Epithelial cell of proximal tubule (primary cell): ENCODE measurements at places on chromosomes 6 and 20.

- DNase-seq: no peak
These were observed 12.9 kb downstream of the TGM2 start for GRCh38 chr20:38152175-38152620.

- peak; percentile 64 for DNase-seq
These were observed 105.1 kb upstream of the CNKSR3 start for GRCh38 chr6:154615483-154616025.

- no peak for DNase-seq
These were observed 31.3 kb downstream of the MARCKS start for GRCh38 chr6:113888493-113888892.

DNA sequence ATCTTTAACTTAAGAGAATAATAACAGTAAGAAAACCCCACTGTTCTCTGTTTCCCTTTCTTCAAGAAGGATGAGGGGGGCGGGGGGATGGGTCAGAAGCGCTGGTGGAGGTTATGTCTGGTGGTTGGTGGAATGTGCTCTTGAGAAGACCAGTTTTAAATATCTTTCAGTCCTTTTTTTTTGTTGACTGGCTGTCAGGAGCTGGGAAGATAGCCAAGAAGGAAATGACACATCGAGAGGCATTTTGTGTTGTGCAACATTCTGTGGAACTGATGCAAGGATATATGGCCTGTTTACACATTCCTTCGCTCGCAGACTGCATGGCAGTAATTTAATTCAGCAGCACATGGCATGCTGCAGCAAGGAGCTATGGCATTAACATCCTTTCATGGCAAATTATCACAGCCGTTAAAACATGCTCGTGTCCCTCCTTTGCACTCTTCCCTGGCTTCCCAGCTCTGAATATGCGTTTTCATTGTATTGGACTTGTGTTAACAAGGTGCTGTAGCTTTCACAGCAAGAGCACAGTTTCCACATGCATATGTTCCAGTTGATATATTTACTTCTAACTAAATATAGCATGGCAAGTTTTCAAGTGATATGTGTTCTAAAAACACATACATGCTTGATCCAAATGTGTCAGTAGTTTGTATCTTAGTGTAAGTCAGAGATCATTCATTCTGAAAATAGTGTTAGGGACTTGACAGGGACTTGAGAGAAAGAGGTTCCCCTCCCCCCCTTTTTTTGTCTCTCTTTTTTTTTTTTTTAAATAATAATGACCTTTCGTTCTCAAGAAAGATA, 68.2 kb upstream of the SUPT3H start:
- peak; percentile 99 for DNase-seq

GRCh38 chr6:39543095-39543494, 182.1 kb downstream of the KIF6 start:
- DNase-seq: no peak

DNA sequence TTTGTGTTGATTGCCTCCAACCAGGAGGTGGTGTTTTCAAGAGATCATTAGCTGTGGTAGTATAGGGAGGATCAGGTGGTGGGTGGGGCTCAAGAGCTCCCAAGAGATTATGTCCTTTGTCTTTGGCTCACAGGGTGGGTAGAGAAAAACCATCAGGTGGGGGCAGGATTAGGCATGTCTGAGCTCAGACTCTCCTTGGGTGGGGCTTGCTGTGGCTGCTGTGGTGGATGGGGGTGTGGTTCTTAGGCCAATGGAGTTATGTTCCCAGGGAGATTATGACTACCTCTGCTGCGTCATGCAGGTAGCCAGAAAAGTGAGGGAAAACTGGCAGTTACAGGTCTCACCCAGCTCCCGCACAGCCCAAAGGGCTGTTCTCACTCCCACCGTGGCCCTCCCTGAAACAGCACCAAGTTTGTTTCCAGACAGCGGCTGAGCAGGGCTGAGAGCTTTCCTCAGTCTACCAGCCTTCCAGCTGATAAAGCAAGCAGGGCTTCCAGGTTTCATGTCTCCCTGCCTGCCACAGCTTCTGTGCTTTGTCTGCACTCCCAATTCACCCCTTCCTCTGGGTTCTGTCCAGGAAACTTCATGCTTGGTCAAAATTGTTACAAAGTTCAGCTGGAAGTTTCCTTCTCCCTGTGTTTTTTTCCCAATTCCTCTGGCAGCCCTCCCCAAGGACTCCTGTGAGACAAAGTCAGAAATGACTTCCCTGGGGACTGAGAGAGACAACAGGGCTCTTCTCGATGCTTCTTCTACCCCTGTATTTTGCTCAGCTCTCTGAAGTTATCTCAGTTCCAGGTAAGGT, 481.1 kb upstream of the MAN1A1 start:
- DNase-seq: no peak

DNA sequence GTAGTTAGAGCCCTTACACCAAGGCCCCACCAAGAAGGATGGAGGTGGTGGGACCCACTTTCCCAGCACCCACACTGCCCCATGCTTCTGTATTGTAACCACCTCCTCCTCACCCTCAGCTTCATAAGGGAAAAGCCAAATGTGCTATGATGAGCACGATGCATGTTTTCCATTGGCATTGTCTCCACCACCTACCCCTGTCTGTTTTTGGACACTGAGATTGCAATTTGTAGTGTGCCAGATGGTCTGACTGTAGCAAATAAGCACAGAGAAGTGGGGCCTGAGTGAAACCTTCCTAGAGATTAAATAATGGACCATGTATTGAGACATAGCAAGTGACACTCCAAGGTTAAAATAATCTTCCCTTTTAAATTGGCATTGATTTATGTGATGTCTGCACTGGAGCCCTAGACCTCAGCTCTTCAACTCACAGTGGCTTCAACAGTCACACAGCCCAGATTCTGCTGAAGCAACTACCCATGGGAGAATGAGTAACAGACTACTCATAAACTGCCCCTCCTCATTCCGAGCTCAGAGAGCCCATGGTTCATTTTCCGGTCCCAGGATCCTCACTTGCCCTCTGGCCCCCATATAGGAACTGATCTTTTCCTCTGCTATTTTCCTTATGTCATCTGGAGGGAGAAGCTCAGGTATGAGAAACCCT, 177.9 kb downstream of the COL9A1 start:
- DNase-seq: peak; percentile 72

GRCh38 chr6:104407957-104408356, 451.8 kb downstream of the HACE1 start:
- no peak for DNase-seq

GRCh38 chr6:117538615-117539014, 56.1 kb downstream of the DCBLD1 start:
- no peak for DNase-seq

DNA sequence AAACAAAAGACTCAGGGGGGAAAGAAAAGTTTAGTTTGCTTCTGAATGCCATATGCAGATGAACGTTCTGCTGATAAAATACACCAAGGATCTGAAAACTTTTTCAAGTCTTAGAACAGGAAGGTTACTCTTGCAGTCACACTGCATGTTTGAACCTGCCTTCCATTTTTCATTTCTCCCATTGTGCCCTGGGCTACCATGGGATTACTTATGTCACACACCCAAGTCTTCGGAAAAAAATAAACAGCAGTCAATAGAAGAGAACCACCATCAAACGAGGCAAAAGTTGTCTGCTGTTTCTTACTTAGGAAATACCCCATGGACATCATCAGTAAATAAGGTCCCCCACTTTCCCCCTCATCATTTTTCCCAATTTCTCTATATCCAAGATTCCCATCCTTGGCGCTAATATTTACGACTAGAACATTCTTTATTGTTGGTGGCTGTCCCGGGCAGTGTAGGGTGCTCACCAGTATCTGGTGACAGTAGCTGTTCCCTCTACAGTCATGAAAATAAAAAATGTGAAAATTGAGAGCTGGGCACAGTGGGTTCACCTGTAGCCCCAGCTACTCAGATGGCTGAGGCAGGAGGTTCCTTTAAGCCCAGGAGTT, 202.5 kb downstream of the BCAS1 start:
- DNase-seq: no peak

DNA sequence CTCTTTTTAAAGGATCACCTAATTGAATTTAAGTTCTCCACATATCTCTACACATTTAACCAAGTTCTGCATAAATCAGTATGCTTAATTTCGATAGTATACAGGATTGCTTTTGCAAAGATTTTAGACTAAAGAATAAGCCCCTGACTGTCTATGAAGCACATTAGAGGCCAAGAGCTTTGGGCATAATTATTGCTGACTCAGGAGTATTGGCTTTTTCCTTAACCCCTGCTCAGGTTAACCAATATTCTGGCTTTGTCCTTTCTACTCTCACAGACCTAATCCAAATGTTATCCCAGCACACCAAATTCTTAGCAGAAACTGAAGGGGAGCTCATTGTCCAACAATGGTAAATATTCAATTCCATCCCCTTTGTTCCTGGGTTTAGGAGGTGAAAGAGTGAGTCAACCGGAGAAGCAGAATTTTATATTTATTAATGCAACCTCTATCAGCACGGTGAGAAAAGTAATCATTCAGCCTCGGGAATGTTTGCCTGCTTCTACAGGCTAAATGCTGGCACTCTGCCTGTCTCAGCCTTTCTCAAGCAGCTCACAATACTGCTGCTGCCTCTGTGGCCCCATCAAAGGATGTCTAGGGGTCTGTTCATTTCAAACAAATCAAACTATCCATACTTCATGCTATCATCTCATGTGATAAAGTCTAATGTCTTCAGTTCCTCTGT, 125.0 kb downstream of the SIM1 start:
- no peak for DNase-seq

DNA sequence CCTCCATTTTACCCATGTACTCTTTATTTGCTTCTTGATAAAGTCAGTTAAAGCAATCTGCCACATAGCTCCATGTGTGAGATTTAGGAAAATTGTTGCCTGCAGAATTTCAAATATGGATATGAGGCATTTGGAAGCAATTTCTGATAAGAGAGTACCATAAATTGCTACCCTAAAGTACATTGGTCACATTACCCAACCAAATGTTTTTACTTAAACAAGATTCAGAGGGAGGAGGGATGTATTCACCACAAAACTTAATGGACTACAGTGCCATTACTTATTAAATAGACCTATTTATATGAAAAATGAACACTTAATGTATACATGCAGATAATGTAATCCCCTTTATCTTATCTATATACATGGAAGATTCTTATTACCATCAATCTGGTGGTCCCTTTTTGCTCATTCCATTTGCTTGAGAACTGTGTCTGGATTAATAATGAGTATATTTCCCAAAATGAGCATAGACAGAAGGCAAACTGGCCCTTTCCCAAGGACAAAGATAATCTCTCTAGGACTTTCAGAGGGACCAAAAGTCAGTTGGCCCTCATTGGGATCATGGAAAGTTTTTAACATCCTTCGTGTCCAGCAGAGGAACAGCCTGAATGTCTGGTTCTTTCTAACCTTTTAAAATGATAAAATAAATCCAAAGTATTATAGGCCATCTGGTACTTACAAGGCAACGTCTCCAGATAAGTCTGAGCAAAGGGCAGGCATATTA, 526.4 kb downstream of the CBLN4 start:
- DNase-seq: no peak

DNA sequence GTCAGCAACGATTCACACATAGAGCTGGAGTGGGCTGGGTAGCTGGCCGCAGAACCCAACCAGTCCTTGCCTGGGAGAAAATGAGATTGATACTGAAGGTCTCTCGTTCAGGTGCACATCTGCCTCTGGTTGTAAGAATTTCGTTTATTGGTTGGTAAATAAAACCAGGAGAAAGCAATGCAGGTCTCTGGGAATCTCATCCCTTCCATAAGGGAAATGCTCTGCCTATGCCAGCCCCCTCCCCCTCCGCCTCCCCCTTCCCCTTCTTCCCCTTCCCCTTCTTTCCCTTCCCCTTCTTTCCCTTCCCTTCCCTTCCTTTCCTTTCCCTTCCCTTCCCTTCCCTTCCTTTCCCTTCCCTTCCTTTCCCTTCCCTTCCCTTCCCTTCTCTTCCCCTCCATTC, 107.3 kb downstream of the DTD1 start:
- no peak for DNase-seq

DNA sequence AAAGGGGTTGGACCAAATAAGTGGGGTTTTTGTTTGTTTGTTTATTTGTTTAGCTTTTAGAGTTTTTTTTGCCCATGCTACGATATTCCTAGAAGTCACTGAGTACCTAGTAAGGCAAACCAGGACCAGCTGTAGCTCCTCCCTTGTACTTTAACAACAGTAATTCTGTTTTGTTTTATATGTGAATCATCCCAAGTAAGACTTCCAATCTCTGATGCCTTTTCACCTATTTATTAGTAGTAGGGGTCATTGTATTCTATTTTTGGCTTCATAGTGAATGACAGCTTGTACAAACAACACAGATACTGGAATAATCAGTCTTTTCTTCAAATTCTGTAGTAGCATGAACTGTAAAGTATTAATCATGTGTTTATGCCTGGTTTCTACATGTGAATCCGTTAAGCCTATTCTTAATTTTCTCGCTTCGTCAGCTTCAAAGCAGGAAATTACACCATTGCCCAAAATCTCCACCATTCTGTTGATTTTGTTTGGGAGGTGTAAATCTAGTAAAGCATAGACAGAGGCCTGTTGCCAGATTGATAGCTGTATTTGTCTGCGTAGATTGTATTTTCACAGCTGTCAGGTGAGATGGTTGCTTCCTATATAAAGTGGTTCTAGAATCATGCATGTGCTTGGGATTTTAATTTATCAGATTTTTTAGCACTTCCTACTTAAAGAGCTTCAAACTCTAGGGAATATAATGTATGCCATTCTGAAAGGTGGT, 151.5 kb upstream of the FLRT3 start:
- DNase-seq: no peak

GRCh38 chr20:61531553-61532345, 279.7 kb downstream of the CDH4 start:
- DNase-seq: no peak

GRCh38 chr6:31871046-31871659, 7.6 kb downstream of the SLC44A4 start:
- no peak for DNase-seq

- DNase-seq: peak; percentile 52
These were observed 569.6 kb upstream of the GJE1 start for GRCh38 chr6:141562851-141563763.

DNA sequence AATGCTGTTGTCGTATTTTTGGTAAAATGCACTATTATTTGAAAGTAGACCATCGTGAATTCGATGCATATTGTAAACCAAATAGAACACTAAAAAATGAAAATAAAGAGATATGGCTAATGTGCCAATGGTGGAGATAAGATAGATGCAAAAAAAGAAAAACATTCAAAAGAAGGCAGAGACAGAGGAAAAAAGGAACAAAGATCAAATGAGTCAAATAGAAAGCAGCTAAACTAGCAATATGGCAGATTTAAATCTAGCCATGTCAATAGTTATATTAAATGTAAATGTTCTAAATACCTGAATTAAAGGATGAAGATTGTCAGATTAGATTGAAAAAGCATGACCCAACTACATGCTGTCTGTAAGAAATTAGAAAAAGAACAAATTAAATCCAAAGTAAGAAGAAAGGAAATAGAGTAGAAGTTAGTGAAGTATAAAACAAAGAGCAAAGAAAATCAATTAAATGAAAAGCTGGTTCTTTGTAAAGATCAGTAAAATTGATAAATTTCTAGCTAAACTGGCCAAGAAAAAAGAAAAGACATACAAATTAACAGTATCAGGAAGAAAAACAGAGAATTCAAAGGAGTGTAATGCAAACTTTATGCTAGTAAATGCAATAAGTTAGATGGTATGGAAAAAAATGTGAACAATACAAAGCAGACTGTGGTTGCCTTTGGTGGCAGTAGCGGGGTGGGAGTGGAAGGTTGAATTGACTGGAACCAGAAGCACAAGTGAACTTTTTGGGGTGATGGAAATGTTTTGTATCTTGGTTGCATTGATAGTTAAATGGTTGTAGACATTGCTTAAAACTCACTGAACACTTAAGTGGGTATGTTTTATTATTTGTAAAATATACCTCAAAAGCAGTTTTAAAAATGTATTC, 44.8 kb downstream of the PTPN1 start:
- DNase-seq: no peak

GRCh38 chr20:45500022-45500421, 15.4 kb downstream of the SPINT3 start:
- no peak for DNase-seq
